Tibial nerve (tissue), 4 donors: ENCODE measurements at places on chromosomes 3 and 15. TPM values are rescaled to one million over a fixed set of nuclear protein-coding genes. Genes with fewer than 3 reads are reported as not detected.

DNA sequence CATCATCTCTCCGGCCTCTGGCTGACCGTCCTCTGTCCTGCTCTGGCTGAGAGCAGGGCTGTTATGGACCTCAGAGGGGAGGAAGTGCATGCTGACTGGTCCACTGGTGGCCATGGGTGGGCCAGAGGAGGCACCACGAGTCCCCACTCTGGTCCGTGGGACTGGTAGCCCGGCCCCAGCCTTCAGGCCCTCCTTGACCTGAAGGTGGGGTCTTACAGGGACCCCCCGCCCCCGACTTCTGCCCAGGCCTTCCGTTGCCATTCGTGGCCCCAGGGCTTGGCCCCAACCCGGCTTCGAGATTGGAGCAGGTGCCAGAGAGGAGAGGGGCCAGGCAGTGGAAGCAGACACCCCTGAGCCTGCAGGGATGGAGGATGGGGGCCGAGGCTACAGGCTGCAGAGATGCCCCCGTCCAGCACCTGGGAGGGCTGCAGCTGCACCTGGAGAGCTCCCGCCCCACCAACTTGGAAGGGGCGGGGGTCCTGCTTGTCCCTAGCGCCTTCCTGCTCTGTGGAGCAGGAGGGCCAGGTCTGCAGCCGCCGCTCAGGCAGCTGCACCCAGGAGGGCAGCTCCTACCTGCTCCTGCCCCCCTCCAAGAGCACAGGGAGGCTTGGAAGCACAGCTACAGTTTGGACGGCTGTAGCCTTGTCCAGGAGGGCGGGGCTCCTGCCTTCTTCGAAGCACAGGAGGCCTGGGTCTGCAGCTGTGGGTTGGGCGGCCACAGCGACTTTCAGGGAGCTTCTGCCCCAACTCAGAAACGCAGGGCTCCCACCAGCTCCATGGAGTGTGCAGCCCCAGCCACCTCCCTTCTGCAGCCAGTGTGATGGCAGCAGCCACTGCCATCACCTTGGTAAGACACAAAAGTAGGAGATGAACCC is 142.5 kb downstream of the KLF13 start:
- H3K36me3 ChIP-seq, result no peaks in the 10 kb centered on the region
- H3K27ac ChIP-seq, result no peak overlapping the region
- H3K27me3 ChIP-seq, result no peaks in the 10 kb centered on the region
- peaks cover 9% of the 10 kb centered on the region for H3K4me1 ChIP-seq
- no peak overlapping the region for H3K4me3 ChIP-seq

DNA sequence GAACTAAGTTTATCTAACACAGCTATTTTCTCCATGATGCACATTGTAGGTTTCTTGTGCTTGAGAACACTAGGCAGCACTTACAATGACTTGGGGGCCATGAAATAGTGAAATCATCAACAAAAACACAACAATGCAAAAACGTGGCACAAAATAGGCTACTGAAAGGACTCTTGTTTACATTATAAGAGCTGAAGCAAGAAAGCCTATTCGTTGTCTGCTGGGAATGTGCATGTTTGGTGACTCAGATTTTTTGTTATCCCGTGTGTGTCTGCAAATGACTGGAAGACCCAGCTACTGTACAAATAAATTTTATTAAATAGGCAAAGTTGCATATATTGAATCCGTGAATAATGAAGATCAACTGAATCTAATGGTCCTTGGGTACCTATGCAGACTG is 85.0 kb downstream of the TCF12 start:
- H3K4me3 ChIP-seq, result no peak overlapping the region
- H3K4me1 ChIP-seq, result no peaks in the 10 kb centered on the region
- no peaks in the 10 kb centered on the region for H3K27me3 ChIP-seq
- no peak overlapping the region for H3K27ac ChIP-seq
- H3K36me3 ChIP-seq, result no peaks in the 10 kb centered on the region

DNA sequence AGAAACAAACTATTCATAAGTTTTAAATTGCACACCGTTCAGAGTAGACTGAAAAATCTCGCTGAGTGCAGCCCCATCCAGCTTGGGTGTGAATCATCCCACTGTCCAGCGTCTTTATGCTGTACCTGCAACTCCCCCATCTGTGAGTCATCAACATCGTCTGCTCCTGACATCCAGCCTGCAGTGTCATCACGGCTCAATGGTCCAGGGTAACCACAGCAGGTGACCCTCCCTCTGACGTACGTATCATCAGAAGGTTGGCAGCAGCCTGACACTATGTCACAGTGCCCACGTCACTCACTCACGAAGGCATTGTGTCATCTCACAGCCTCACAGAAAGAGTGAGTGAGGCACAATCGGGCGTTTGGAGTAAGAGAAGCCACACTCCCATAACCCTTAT is 65.2 kb downstream of the TPRA1 start:
- no peaks in the 10 kb centered on the region for H3K4me1 ChIP-seq
- H3K27me3 ChIP-seq, result no peaks in the 10 kb centered on the region
- H3K36me3 ChIP-seq, result no peaks in the 10 kb centered on the region
- no peak for DNase-seq
- no peak overlapping the region for H3K4me3 ChIP-seq

GRCh38 chr3:157632075-157632474 is 128.9 kb upstream of the VEPH1 start:
- no peak overlapping the region for H3K27ac ChIP-seq
- H3K27me3 ChIP-seq, result no peaks in the 10 kb centered on the region
- no peak overlapping the region for H3K4me3 ChIP-seq
- no peak for DNase-seq

- no peak overlapping the region for H3K27ac ChIP-seq
- DNase-seq, result no peak
- H3K4me3 ChIP-seq, result peak overlapping the region; percentile 59
- H3K4me1 ChIP-seq, result peaks cover 40% of the 10 kb centered on the region
Observed at GRCh38 chr3:2097641-2098191, 950 bp upstream of the CNTN4 start.

GRCh38 chr3:185711255-185711870 is 113.5 kb downstream of the IGF2BP2 start:
- H3K27me3 ChIP-seq, result no peaks in the 10 kb centered on the region
- DNase-seq, result no peak
- no peaks in the 10 kb centered on the region for H3K36me3 ChIP-seq
- no peak overlapping the region for H3K4me3 ChIP-seq
- peaks cover 8% of the 10 kb centered on the region for H3K4me1 ChIP-seq

DNA sequence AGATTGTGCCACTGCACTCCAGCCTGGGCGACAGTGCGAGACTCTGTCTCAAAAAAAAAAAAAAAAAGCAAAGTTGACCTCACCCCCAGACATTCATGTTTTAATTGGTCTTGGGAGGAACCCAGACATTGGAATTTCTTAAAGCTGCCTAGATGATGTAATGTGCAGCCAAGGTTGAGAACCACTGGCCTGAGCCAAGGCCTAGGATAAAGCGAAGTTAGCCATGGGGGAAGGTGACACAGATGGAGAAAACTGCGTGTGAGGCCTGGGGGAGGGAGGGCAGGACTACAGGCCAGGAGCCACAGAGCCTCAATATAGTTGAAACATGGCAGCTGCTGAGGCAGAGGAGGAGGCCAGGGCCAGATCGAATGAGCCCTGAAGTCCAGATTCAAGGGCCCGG is 21.0 kb downstream of the GLB1 start:
- no peaks in the 10 kb centered on the region for H3K27me3 ChIP-seq
- H3K4me1 ChIP-seq, result no peaks in the 10 kb centered on the region
- H3K4me3 ChIP-seq, result no peak overlapping the region

DNA sequence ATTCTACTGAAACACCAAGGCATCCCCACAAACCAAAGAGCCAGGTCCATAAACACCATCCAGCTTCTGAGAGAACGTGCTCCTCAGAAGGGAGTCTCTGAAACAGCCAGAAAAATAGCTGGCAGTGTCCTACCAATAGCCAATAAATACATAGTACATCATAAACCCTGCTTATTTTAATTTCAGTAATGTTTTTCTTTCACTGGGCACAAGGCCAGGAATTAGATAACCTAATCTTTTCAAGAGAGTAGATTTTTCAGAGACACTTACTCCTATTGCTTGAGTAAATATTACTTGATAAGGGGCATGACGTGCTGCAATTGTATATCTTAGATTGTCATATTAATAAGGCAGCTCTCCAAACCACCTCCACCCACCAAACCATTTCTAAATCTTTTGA is 22.7 kb downstream of the GADL1 start:
- no peak for DNase-seq
- H3K4me1 ChIP-seq, result no peaks in the 10 kb centered on the region
- H3K27ac ChIP-seq, result no peak overlapping the region
- no peak overlapping the region for H3K4me3 ChIP-seq

Gene CD200R1
- 0.98 TPM for total RNA-seq

Gene CCDC39
- total RNA-seq, result not detected

Gene WNT7A
- not detected for total RNA-seq

Gene CPNE9
- not detected for total RNA-seq
